D721Med (cell line): ENCODE measurements at places on chromosomes 16 and 17.

- no peak for DNase-seq
These were observed 52.2 kb upstream of the SOX9 start for GRCh38 chr17:72068643-72069042.

DNA sequence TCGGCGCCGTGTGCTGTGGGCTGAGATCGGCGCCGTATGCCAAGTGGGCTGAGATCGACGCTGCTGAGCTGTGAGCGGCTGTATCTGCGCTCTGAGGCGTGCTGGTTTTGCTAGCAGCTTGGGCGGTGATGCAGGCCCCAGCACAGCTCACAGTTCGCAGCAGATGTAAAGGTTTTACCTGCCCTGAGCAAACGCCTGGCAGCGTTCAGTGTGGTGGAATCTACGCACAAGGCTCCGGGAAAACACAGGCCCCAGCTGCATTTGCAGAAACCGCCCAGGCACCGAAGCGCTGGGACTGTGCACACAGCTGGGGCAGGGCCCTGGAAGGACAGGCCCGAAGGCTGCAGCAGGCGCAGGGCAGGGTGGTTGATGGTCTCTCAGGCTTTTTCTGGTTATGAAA is 8.0 kb upstream of the ZNF469 start:
- DNase-seq: no peak

- no peak for DNase-seq
These were observed 108.2 kb downstream of the VAT1L start for GRCh38 chr16:77896415-77897128.

DNA sequence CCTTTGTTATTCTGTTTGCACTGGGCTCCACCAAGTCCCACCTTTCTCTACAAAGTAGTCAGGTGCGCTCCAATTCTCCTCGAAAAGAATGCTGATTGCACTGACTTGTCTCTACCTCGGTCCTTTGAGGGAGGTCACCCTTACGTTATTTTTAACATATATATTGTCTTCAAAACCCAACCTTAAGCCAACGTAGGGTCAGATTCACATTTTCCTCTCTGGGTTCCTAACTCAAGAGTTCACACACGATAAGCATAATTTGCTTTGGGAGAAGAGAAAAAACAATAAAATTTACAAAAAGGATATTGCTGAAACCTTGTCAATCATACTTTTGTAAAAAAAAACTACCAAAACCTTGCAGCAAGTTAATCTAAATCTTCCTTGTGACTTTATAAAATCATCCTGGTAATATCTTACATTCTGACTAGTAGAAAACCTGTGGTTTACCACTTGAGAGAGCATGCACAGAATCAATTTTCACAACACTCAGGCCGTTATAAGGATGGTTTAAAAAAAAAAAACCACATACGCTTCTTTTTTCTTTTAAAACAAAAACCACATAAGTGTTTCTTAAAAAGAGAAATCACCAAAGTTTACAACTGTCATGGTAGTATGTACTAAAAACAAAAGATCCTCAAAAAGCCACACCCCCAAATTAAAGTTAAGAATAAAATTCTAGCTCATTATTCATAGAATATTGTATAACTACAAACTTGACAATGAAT is 72.2 kb upstream of the TRAP1 start:
- DNase-seq: no peak

- DNase-seq: no peak
These were observed 240.0 kb downstream of the C16orf95 start for GRCh38 chr16:87076950-87077749.

DNA sequence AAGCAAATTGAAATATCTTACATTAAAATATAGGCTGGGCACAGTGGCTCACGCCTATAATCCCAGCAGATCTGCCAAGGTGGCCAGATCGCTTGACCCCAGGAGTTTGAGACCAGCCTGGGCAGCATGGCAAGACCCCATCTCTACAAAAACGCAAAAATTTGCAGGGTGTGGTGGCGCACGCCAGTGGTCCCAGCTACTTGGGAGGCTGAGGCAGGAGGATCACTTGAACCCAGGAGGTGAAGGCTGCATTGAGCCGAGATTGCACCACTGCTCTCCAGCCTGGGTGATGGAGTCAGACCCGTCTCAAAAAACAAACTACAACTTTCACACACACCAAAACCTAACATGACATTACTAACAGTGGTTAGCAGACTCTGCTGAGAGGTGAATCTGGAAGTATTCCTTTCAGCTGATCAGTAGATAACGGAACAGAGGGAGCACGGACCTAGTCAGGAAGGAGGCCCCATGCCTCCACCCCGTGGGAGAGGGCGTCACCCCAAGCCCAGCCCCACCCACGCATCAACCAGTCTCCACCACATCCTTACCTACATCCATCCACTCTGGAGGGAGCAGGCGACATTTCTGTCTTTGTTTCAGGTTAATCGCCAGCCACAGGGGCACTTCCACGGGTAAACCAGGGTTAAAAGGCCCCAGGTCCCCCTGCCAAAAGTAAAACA is 1.7 kb downstream of the GINS2 start:
- DNase-seq: no peak

DNA sequence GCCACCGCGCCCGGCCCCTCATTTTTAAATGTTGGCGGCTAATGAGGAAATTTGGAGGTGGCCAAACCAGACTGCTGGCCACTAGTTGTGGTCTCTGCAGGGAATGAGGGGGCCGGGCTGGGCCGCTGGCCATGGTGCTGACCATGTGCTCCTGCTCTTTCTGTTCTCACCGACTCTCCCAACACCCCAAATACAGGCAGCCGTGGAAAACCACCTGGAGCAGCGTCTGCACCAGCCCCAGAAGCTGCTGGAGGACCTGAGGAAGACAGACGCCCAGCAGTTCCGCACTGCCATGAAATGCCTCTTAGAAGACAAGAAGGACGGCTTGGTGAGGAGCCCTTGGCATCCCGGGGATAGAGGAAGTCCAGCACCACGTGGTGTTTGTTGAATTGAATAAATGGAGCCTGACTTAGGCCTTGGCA is 21.3 kb downstream of the OTOA start:
- DNase-seq: no peak

DNA sequence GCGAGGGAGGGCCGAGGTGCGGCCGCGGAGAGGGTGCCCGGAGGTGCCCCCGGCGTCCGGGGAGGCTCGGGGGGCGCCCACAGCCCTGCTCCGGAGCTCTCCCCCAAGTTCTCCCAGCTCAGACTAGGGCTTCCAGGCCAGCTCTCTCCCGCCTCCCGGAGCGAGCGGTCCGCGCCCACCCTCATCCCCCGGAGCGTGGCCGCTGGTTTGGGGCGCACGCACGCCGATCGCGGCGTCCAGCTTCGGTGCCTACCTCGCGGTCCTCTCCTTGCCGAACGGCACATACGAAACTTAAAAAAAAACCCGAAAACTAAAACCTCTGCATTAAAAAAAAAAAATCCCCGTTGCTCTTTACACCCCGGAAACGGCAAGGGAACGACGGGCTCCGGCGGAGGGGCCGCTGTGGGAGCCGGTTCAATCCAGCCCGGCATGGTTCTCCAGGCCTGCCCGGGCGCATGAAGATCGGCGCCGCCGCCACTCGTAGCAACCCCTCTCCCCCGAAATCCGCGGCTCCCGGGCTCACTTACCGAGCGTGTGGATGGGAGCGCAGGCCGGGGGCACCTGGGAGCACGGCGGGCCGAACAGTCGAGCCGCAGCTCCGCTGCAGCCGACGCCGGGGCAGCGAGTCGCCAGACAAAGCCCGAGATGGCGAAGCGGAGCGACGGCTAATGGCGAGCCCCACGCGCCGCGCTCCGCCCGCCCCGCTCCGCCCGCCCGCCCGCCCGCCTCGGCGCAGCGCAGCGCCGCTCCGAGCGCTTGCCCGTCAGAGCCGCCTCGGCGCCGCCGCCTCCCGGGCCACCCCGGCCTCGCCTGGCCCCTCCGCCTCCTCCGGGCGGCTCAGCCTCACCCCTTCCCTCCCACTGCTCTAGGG is 973 bp upstream of the UBTF start:
- DNase-seq: no peak

DNA sequence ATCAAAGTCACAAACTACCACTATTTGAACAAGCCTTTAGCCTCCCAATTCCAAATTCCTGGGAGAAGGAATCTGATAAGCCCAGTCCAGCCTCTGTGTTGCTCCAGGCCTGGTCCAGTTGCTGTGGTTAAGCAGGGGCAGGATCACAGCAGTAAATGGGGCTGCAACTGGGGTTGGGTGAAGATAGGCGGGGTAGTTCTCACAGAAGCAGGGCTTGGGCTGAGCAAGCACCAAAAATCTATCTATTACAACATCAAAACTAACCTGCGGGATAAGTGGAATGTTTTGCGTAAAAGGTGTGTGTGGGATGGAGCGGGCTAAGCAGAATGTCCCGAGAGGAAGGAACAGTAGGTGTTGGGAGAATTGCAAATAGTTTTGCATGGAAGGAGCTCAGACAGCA is 23.0 kb upstream of the RNF135 start:
- DNase-seq: no peak

DNA sequence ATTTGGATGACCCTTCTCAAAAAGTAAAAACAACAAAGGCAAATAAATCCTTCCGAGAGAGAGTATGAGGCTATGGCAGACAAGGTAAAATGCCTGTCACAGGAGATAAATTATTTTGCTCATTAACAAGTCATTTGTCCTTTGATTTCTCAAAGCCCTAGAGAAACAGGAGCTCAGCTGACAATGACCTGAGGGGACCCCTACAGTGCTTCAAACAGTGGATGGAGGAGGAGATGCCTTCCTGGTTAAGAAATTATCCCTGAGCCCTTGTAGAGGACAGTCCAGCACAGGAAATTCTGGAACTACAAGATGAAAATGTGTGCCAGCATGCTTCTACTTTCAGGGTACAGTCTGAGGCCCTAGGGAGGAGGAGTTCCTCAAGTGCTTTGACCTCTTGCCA is 24.0 kb upstream of the RHBDL3 start:
- no peak for DNase-seq

DNA sequence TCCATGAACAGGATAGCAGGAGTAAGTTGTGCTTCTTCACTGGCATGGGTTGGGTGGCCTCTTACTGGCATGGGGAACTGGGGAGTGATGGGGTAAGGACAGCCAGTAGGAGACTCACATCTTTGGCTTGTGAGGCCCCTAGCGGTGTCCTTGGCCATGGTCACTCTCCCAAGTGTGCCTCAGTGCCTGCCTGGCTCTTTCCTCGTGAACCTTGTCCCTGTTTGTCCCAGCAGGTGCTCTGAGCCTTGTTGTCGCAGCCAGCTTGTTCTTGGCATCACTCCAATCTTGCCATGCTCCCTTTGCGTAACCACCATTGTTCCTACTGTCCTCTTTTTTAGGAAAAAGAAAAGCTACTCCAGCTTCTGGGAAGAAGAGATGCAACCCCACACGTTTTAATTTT is 53.6 kb upstream of the SDK2 start:
- no peak for DNase-seq

- no peak for DNase-seq
These were observed 17.8 kb upstream of the TMEM219 start for GRCh38 chr16:29943846-29944799.

DNA sequence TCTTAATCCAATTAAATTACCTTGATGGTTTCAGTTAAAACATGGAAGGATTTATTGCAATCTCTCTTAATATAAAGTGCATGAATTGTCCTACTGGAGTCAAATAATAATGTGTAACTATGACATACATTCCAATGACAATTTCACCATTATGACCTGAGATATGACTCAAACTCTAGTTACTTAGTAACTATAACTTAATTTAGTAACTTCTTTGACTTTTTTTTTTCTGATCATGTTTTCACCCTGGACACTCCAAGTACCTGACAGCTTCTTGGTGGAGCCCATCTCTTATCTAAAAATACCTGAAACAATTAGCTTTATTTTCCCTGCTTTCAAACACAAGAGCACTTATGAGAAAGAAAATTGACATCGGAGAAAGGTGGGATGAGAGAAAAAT is 123.7 kb downstream of the STX8 start:
- DNase-seq: no peak

DNA sequence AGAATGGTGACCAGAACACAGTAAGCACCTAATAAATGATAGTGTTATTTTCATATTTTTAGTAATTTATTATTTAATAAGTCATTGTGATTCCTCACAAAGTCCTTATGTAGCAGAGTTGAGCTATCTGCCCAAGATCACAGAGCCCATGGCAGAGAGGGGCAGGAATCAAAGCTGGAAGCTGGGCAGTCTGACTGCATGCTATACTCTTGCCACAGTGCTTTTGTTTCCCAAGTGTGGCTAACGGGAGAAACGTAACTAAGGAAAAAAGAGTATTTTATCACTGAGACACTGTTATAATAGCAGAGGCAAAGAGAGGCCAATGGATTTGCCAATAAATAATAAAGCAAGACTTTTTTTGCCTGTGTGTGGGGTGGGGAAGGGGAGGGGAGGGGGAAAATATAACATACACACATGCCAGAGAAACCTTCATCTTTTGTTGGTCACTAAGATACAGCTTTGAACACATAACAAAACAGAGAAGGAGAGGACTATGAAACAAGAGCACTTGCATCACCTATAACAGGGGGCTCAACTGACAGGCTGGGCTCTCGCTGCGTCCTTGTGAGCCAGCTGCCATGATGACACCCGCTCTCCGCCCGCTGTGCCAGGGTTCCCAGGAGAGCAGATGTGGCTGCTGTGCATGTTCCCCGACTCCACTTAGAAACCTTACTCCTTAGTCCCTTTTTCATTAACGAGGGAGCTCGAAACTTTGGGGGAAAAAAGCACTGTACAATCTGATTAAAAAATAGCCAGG is 10.1 kb downstream of the CSNK2A2 start:
- DNase-seq: no peak

- DNase-seq: no peak
These were observed 59.1 kb downstream of the SSH2 start for GRCh38 chr17:29870836-29871465.

GRCh38 chr16:67246081-67246755 is 1.1 kb downstream of the FHOD1 start:
- peak; percentile 34 for DNase-seq

DNA sequence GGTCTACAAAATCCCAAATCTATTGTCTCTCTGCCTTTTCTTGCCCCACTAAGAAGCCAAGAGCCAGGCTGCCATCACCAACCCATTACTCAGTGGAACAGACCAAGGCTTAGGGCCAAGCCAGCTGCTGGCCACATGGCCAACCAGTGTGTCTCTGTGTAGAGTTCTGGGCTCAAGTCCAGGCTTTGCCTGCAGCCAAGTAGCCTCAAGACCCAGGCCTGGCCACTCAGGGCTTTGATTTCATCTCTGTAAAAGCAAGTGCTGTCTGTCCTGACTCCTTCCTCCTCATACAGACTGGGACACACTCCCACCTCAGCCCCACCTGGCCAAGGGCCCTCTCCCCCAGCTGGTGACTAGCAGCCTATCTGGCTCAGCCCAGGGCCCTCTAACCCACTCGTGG is 14.6 kb downstream of the SREBF1 start:
- DNase-seq: no peak

GRCh38 chr17:2251098-2251497 is 52.5 kb downstream of the SMG6 start:
- no peak for DNase-seq

DNA sequence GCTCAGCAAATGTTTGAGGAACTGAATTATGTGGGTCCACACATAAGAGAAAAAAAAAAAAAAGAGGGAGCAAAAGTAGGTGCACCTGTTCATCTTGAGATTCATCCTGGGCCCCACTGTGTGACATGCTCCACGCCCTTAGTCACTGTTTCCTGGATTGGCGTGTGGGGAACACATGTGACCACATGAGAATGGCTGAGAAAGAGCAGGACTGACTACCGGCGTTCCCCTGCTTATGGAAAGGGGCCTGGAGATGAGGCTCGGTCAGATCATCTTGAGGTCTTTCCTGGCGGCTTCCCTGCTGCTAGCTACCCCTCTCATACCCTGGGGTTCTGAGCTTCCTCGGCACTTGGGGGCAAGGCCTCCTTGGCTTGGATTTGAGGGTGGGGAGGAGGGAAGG is 3.9 kb downstream of the DEXI start:
- DNase-seq: no peak

- DNase-seq: no peak
These were observed 1.1 kb upstream of the KPNA2 start for GRCh38 chr17:68034452-68034776.
